ENCODE measurements at places on chromosomes 1 and 21. TPM values are rescaled to one million over a fixed set of nuclear protein-coding genes. Genes with fewer than 3 reads are reported as not detected.

DNA sequence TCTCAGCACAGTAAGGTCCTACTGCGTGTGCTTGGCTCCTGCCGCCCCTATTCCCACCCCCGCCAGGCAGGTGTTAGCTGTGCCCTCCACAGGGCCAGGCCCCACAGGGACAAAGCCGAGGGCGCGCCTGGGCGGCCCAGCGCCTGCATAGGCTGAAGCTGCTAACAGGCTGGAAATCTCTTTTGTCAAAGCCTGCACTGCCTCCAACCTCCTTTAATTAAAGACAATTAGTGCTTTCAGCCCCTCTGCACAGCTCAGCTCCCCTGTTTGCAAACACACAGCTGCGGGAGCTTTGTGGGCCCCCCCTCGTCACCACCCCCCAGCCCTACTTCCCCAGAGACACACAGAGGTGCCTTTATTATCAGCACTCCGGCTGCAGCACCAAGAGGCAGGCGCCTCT, 95.9 kb downstream of the EPHB2 start:
- no peak for DNase-seq

Gene GPR25
- total RNA-seq: 0.48 TPM

GRCh38 chr1:107661158-107661557, 303.8 kb downstream of the VAV3 start:
- no peak for DNase-seq

- DNase-seq: no peak
Measured at GRCh38 chr1:234868296-234869147, 258.5 kb upstream of the IRF2BP2 start.

- DNase-seq: no peak
Measured at GRCh38 chr1:231279683-231280082, 38.7 kb downstream of the GNPAT start.

DNA sequence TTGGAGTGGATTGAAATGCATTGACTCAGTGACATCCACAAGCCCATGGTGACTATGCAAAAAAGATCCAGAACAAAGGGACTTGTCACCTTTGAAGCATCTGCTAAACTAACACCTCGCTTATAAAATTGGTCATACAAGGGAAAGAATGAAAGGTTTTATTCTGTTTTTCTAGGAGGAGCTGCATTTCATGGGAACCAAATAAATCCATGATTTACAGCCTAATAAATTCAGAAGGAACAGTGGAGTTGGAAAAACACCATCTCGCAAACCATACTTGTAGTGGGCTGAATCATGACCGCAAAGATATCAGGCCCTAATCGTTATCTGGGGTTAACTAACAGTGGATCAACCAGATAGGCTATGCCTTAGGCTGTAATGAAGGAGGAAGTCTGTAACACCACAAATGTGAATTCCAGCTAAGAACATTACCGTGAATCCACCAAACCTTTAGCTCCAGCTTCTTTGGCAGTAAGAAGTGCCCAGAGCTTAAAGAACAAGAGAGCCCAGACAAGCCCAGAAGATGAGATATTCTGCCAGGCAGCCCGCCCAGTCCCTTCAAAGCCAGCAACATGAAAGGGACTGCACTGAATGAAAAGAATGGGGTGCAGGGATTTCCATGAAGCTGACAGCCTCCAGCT, 27.4 kb downstream of the RSPH1 start:
- peak; percentile 7 for DNase-seq

Gene KCNJ9
- not detected for total RNA-seq

Gene ADIPOR1
- total RNA-seq: 103 TPM

GRCh38 chr1:218211241-218211640, 73.9 kb upstream of the RRP15 start:
- no peak for DNase-seq

DNA sequence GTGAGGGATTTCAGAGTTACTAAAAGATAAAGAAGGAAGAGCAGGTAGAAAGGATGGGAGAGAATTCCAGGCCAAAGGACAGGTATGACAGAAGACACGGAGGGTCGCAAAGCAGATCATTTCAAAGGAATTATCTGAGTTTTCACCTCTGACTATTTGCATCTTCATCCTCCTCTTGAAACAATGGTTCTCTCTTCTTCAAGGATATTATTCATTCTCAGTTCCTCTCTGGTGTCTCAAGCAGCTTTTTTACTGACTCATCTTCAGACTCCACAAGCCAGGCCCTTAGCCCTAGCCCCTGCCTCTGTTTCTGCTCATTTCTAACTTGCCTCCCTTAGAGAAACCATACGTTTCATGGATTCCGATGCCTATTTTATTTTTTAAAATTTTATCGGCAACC, 15.0 kb downstream of the DDX59 start:
- no peak for DNase-seq

GRCh38 chr21:26032263-26032662, 138.3 kb downstream of the APP start:
- no peak for DNase-seq

Gene DENND1B
- 59.9 TPM for total RNA-seq

Gene CXADR
- total RNA-seq: 4.6 TPM

Gene RNU1-2
- under 0.01 TPM for total RNA-seq

DNA sequence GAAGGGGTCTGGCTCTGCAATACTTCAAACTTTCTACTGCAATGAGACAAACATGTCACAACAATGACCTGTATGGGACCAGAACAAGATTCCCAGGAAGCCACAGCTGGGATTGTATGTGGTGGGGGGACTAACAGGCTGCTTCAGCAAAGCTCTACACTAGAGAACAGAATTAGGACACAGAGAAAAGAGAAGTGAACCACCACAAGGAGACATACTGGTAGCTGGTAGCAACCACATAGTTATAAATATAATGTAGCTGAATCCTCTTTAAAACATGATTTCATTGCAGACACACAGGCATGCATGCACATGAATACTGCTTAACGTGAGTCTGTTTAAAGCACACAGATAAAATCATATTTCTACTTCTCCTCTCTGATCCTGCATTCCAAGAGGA, 3.5 kb upstream of the ILDR2 start:
- DNase-seq: no peak
